GM12891 (cell line): ENCODE measurements at places on chromosomes 16 and 17.

DNA sequence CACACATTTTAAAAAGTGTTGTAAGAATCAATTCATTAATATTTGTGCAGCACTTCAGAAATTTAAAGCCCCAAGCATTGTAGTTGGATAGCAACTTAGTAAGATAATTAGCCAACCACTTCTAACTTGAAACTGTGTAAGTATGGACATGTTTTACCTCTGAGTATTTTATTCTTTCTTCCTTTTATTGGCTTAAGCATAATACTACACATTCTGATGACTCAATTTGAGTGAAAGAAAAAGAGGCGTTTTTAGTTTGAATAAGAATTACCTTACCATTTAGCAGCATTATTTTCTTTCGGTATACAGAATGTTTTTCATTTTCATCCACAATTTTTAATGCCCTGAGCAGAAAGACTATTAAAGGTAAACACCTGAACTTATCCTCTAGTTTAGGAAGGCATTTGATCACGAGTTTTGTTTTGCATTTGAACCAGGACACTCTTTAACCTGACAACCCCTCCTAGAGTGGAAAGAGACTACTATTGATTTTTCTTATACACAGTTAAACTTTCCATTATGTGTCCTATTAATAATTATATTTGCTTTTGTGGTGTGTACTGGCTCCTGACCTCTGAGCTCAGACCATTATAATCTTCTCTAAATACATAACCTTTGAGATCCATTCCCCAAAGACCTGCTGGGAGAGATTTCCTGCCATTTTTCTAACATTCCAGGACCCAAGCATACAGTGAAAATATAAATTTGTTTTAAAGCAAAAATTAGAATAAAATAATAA lies 9.2 kb downstream of the NACA2 start:
- DNase-seq, result no peak

GRCh38 chr17:15931394-15931793 lies 13.5 kb upstream of the ADORA2B start:
- no peak for DNase-seq

- DNase-seq, result no peak
These were observed 7.8 kb downstream of the CDRT15 start for GRCh38 chr17:14228903-14229302.

GRCh38 chr16:14366974-14367707 lies 262.9 kb downstream of the PARN start:
- DNase-seq, result no peak

DNA sequence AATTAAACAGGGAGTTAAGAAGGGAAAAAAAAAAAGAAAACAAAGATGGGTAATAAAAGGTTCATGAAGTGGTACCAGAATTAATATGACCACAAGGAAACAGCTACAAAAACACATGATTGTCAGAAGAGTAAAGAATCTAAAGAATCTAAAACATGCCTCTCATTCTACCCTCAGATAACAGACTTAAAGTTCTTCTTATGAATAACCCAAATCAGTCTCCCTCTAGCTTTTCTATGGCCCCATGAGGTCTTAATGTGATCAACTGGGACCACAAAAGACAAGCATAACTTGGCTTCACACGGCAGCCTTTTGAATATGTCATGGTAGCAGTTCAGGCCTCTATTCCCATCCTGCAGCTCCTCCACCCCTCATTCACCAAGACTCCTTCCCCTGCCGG lies 6.9 kb downstream of the MYH10 start:
- DNase-seq, result no peak

GRCh38 chr16:81823111-81823510 lies 44.0 kb downstream of the PLCG2 start:
- DNase-seq, result no peak

GRCh38 chr16:49484451-49484849 lies 110.8 kb downstream of the C16orf78 start:
- DNase-seq, result peak; percentile 78

GRCh38 chr16:69190598-69190997 lies 3.6 kb downstream of the SNTB2 start:
- no peak for DNase-seq

DNA sequence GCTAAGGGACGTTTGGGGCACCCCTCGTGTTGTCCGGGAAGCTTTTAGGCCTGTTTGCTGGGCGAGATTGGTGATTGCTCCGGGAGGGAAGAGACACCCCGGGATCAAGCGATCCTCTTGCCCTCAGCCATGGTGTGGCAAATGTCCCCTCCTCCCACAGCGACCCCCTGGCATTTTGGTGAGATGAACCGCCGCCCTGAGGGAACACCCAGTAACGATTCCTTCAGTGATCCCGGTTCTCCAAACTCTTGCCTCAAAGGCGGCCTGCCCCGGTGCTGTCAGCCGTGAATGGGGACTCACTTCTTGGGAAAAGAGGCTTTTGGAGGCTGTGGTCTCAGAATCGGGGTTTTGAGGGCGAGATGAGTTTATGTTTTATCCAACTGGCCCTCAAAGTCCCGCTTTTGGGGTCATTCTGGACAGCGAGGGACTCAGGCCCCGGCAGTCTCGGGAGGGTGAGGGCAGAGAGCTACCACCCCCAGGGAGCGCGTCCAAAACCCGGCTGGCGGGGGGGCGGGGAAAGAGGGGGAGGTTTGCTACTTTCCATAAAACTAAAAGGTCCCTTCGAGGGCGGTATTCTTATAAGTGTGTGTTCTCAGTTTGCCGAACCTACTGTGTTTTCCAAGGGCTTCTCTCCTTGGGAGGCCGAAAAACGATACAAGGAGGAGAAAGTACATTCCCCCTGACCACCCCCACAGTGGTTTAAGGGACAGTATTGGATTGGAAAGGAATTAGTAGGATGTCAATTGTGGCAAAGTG lies 232.7 kb downstream of the MRTFB start:
- no peak for DNase-seq

DNA sequence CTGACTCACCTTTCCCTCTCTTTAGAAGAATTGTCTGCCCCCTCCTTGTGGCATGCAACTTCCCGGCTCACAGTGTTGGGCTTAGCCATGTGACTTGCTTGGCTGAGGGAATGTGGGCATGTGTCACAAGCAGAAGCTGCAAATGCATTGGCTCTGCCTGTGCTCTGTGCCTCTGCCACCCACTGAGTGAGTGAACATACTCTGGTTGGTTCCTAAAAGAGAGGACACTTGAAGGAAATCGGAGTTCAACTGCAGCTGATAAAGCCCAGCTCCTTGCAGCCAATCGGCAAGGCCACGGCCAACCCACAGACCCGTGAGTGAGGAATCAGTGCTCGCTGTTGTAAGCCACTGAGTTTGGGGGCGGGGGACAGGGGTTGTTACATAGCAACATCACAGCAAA lies 10.9 kb upstream of the GINS2 start:
- no peak for DNase-seq

GRCh38 chr17:57158795-57159194 lies 73.7 kb downstream of the AKAP1 start:
- no peak for DNase-seq
